ENCODE measurements at places on chromosomes 2 and 18.

DNA sequence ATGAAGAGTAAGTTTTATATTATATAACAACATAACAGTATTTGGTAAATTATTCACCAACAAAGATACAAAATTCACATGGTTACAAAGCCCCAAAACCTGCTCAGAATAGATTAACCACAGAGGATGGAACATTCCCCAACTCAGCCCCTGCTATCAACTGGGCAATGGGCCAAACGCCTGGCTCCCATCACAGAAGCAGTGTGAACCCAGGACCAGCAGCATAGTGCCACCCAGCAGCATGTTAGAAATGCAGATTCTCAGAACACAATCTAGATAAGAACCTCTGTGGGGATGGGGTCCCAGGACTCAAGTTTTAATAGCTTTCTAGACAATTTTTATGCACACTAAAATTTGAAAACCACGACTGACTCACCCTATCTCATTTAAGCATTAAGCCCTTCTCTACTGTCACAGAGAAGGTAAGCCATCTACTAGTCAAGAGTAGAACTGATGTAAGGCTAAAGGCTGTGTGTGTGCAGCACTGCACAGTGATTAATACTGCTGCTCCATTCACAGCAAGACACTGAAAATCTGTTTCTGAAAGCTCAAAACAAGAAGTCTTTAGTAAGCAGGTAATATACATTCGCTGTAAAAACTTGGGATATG, 15.2 kb downstream of the AFG3L2 start:
- no peak for DNase-seq

DNA sequence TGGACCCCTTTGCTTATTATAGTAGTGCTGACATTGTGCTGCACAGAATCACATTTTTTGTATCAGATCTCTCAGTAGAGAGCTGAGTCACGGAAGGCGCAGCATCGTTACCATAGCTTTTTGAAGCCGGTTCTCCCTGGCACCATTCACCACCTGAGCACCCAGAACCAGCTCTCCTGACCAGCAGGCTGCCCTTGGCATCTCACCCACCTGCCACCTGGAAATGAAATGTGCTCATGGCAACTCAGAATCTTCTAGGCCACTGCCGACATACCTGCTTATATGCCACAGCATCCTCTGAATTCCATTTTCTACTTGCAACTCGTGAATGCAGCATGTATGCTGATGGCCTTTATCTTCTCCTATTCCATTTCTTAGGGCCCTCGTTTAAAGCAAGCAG, 62.7 kb downstream of the COA5 start:
- no peak for DNase-seq

DNA sequence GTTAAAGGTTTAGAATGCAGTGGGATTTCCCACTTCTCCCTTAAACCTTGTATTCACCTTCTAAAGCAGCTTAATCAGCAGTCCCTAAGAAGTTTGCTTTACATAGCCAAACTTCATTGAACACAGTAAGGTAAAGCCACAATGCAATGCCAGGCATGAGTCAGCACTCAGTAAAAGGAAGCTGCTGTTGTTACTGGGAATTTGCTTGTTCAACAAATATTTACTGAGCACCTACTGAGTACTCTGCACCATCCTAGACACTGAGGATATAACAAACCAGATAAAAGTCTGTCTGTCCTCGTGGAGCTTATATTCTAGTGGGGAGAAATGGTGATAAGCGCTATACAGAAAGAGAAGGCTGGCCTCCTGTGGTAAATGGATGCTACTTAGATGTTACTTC, 162.7 kb downstream of the PKP4 start:
- peak; percentile 18 for DNase-seq

DNA sequence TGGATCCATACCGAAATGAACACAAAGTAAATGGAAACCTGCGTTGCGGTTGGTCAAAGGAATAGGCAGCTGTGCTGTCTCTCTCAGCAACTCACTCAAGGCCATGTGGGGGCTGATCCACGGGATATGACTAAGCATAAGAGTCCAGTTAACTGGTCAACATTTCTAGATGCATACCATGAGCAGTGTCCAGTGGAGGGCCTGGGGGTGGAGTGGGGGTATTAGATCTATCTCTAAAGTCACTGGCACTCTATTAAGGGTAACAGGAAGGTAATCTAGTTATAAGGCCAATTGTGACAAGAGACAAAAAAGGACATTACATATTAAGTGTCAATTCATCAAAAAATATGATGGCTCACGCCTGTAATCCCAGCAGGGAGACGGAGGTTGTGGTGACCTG, 136.8 kb downstream of the TTC32 start:
- DNase-seq: no peak
